ENCODE measurements at places on chromosomes 5 and 9.
A peak's percentile ranks its signal among the peaks of the same experiment; 100 is the strongest.

- DNase-seq: peak; percentile 98
Observed at GRCh38 chr9:114155263-114155994, at the start of gene COL27A1. Gene COL27A1, plus strand, starts transcription at chr9:114155537. Its CDS starts 414 bp downstream, at chr9:114155951.

GRCh38 chr5:172093965-172094364 lies 87.5 kb upstream of the FBXW11 start:
- DNase-seq: no peak

DNA sequence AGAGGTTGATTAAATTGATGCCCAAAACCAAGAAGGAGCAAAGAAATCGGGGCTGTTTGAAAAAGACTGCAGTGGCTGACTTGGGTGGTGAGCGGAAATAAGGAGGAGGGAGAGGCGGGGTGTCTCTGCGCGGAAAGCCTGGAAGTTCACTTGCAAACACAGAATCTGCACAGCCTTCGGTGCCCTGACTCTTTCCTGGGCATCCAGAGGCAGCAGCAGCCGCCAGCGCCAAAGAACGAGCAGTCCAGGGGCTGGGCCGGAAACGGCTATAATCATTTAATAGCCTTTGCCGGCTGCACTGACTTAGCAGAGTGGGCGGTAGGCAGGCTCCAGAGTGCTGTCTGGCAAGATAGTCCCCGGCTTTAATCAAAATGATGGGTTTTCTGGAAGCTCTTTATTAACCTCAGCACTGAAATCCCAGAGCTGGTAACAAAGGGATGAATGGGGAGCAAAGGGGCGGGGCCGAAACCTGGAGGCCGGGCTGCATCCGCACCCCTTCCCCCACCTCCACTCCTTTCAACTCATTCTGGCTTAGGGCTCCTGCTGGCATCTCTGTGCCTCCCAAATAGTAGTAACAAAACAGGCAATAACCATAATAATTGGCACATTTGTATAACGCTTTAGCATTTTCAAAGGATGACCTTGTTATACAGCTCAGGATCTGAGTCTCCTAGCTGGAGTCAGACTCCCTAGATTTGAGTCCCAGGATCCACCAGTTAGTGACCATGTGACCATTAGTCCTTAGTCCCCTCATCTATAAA lies 35.7 kb downstream of the PCDHAC2 start:
- DNase-seq: peak; percentile 85

DNA sequence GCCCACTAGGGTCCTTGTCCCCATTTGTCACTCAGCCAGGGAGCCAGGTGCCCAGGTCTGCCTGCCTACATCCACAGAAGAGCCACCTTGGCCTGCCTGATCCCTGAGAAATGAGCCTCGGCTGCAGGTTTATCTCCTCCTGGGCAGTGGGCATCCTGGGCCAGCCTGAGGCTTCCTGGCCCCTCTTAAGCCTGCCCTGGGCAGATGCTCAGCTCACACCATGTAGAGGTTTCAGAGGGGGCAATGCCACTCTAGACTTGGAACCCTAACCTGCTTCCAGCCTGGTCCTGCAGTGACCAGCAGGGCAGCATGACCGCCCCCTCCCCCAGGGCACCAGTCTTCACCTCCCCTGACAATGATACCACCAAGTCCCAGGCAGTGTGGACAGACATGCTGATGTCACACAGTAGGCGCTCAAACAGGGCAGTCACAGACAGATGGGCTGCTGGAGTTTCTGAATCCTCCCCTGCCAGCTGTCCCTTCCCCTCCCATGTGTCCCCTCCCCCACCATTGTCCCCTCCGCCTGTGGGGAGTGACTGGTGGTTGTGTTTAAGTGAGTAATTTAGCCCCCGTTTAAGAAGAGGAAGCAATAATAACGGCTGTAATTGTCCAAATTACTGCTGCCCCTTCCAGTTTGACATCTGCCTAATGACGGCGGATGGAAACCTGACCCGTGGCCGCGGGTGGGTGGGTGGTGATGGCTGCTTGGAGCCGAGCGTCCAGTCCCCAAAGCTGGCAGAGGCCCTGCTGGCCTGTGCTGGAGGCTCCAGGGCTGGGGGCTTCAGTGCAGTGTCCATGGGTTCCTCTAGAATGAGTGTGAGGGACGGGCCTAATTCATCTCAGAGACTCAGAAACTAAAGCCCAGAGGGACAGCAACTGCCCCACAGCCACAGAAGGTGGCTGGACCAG lies 147.7 kb downstream of the BARX1 start:
- DNase-seq: no peak

DNA sequence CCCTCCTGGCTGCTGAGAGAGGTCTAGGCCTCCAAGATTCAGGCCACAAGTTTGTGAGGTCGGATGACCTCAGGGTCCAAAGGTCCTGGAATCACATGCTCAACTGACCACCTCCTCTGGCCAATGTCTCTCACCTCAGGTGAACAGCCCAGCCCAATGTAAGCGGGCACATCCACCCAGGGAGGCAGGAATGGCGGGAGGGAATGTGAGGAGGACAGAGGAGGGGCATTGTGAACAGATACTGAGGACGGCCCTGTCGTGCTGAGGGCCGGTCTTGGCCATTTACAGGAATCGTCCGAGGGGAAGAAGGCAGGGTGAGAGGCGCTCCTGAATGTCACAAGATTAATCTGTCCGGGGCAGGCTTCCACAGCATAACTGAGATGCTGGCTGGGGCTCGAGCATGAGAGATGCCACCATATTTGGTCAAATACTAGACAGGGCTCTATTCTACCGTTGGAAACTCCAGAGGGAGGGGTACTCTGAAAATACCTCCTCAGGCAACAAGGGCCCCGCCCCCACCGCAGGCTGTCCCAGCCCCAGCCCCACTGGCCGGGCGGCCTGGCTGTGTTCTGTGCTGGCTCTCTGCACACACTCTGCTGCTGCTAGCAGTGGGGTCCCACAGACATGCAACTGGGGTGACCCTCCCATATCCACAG lies 1.5 kb upstream of the IL17B start:
- no peak for DNase-seq

GRCh38 chr9:84323858-84324257 lies 16.7 kb downstream of the SLC28A3 start:
- no peak for DNase-seq

- DNase-seq: no peak
Observed at GRCh38 chr9:106697390-106697749, 165.6 kb upstream of the ZNF462 start.

DNA sequence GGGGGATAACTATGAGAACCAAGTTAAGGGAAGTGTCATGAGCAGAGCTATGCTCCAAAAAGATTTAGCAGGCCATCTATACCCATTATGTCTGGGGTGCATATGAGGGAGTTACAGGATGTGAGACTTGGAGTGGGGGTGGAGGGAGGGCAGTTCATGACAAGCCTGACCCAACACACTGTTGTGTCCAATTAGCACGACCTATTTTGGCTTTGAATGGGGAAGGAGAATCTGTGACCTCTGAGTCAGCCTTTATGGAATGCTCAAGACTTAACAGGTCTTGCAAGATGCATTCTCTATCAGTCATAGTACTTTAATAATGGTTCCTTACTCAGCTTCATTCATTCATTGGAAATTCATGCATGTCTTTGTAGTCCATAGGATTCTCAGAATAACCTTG lies 71.7 kb downstream of the GRIA1 start:
- DNase-seq: peak; percentile 29

DNA sequence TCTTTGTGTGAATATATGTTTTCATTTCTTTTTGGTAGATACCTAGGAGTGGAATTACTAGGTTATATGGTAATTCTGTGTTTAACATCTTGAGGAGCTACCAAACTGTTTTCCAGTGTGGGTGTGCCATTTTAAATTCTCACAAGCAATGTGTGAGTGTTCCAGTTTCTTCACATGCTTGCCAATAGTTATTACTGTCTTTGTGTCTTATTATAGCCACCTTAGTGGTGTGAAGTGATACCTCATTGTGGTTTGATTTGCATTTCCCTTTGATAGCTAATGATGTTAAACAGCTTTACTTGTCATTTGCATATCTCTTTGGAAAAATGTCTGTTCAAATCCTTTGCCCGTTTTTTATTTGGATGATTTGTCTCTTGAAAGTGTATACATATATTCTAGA lies 513.0 kb downstream of the TMEM38B start:
- DNase-seq: no peak

DNA sequence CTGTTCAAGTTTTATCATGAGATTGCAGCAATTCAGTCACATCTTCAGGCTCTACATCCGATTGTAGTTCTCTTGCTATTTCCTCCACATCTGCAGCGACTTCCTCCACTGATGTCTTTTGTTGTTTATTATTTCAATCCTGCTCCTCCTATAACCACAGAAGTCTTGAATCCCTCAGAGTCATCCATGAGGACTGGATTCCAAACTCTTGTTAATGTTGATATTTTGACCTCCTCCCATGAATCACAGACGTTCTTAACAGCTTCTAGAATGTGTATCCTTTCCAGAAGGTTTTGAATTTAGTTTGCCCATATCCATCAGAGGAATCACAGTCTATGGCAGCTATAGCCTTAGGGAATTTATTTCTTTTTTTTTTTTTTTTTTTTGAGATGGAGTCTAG lies 3.6 kb downstream of the FBXO38 start:
- DNase-seq: no peak

- no peak for DNase-seq
Observed at GRCh38 chr9:104075801-104076753, 18.0 kb upstream of the SMC2 start.

All from H1 (cell line).